ENCODE measurements at places on chromosomes 2 and 18. TPM values are rescaled to one million over a fixed set of nuclear protein-coding genes. Genes with fewer than 3 reads are reported as not detected.

MRPS5 gene
- 50.0 TPM for polyA plus RNA-seq

ANKRD62 gene
- not detected for polyA plus RNA-seq

SULT1C2 gene
- polyA plus RNA-seq = 1.1 TPM

BOK gene
- polyA plus RNA-seq = 82.1 TPM

UGT1A4 gene
- 446 TPM for polyA plus RNA-seq

ALPP gene
- polyA plus RNA-seq = not detected

KCNE4 gene
- polyA plus RNA-seq = 0.19 TPM

LIMS4 gene
- not detected for polyA plus RNA-seq

INHA gene
- polyA plus RNA-seq = 0.03 TPM

GRCh38 chr18:22951823-22952222 lies 18.7 kb downstream of the RBBP8 start:
- H3K4me1 ChIP-seq = no peaks in the 10 kb centered on the region
- no peak overlapping the region for H3K4me3 ChIP-seq
- H3K27ac ChIP-seq = no peak overlapping the region
- no peaks in the 10 kb centered on the region for H3K36me3 ChIP-seq

- DNase-seq = no peak
- H3K27me3 ChIP-seq = no peaks in the 10 kb centered on the region
- H3K4me3 ChIP-seq = no peak overlapping the region
- H3K4me1 ChIP-seq = no peaks in the 10 kb centered on the region
Measured at GRCh38 chr2:50443868-50444630, 587.9 kb downstream of the NRXN1 start.

- no peaks in the 10 kb centered on the region for H3K36me3 ChIP-seq
- no peak overlapping the region for H3K27ac ChIP-seq
- H3K4me3 ChIP-seq = no peak overlapping the region
- DNase-seq = no peak
Measured at GRCh38 chr18:44848644-44849335, 168.1 kb downstream of the SETBP1 start.

DNA sequence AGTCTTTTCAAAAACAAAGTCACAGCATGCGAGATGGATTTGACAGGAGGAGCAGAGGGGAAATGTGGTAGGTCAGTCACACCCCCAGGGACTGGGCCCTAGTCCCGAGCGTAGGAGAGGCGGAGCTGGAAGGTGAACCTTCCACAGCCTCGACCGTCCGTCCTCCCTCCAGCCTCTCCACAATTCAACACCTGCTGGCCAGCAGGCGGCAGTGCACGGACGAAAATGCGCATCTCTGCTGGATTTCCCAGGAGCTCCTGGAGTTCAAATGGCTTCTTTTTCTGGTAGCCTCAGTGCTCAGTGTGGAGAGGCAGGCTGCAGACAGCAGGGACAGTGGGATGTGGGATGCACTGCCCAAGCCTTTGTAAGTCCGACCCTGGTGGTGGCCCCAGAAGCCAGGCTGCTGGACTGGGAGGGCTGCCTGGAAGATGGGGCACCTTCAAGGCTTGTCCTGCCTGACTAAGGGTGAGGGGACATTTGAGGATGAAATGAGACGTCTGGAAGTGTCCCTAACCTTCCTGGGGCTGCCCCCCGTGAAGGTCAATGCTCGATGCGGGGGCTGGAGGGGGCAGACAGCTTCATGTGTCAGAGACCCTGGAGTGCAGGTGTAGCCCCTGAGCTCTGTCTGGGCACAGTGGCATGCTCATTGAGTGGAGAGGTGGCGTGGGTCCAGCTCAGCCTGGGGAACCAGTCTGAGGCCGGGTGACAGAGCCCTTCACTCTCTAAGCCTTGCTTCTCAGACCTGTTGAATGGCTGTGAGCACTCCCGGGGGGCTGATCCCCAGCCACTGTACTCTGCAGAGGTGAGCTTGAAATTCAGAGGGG lies 189.5 kb downstream of the TFCP2L1 start:
- H3K4me3 ChIP-seq = no peak overlapping the region
- H3K4me1 ChIP-seq = no peaks in the 10 kb centered on the region
- no peaks in the 10 kb centered on the region for H3K36me3 ChIP-seq
- H3K27ac ChIP-seq = no peak overlapping the region
- H3K27me3 ChIP-seq = no peaks in the 10 kb centered on the region

GRCh38 chr2:11820650-11821049 lies 74.2 kb downstream of the LPIN1 start:
- H3K4me1 ChIP-seq = peaks cover 4% of the 10 kb centered on the region
- peaks cover 49% of the 10 kb centered on the region for H3K36me3 ChIP-seq
- no peaks in the 10 kb centered on the region for H3K27me3 ChIP-seq

DNA sequence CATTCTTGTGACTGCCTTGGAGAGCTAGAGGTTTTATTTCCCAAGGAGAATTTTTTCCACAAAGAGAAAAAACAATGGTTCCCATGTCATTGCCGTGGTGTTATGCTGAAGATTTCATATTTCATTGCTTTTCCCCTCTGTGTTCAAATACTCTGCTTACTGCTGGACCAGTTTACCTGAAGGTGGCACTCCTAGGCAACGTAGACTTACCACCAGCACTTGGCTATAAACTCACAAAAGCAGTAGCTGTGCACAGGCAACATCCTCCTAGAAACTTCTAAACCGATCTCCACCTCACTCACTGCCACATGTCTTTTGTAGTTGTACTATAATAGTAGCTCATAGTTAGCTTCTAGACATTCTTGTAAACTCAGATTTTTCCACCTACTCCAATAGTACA lies 1319.7 kb upstream of the CRIM1 start:
- H3K36me3 ChIP-seq = no peaks in the 10 kb centered on the region
- no peak overlapping the region for H3K4me3 ChIP-seq
- H3K27ac ChIP-seq = no peak overlapping the region
- H3K4me1 ChIP-seq = no peaks in the 10 kb centered on the region
- H3K27me3 ChIP-seq = no peaks in the 10 kb centered on the region

GRCh38 chr2:120269816-120270215 lies 17.2 kb downstream of the RALB start:
- H3K27ac ChIP-seq = no peak overlapping the region
- no peak for DNase-seq

- H3K4me3 ChIP-seq = no peak overlapping the region
- no peaks in the 10 kb centered on the region for H3K4me1 ChIP-seq
- no peak overlapping the region for H3K27ac ChIP-seq
- no peaks in the 10 kb centered on the region for H3K36me3 ChIP-seq
- no peaks in the 10 kb centered on the region for H3K27me3 ChIP-seq
- peak; percentile 12 for DNase-seq
Measured at GRCh38 chr2:30786923-30787685, 20.1 kb downstream of the CAPN13 start.

DNA sequence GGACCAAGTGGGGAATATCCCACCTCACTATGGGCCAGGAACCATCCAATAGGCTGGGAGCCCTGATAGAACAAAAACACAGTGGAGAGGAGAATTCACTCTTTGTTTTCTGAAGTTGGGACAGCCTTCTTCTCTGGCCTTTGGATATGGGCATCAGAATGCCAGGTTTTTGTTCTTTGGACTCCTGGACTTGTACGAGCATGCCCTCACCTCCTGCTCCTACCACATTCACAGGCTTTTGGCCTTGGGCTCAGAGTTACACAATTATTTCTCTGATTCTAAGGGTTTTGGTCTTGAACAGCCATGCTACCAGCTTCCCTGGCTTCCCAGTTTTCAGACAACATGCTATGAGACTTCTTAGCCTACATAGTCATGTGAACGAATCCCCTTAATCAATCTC lies 732.9 kb upstream of the VRK2 start:
- H3K27ac ChIP-seq = no peak overlapping the region
- DNase-seq = no peak
- H3K27me3 ChIP-seq = no peaks in the 10 kb centered on the region
- no peak overlapping the region for H3K4me3 ChIP-seq
- H3K4me1 ChIP-seq = no peaks in the 10 kb centered on the region

DNA sequence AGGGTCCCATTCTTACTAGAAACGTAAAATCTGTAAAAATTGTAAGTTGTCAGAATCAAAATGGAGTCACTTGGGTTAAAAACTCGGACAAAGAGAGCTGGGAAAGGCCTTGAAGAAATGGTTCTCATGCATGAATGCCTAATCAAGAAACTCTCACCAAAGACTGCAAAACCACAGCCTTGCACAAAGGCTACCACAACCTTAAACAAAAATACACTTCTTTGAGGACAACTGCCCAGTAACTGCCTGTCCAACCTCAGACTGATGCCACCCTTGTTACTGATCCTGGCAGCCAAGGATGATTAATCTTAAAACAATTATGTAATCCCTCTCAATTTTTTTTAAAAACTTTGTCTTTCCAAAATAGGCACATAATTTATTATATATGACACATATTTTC lies 299.3 kb downstream of the CCDC85A start:
- no peak for DNase-seq
- no peaks in the 10 kb centered on the region for H3K27me3 ChIP-seq
- no peaks in the 10 kb centered on the region for H3K4me1 ChIP-seq
- no peak overlapping the region for H3K4me3 ChIP-seq
- no peaks in the 10 kb centered on the region for H3K36me3 ChIP-seq
- H3K27ac ChIP-seq = no peak overlapping the region
